GM23338 (cell line): ENCODE measurements at places on chromosomes 2 and 18.
A peak's percentile ranks its signal among the peaks of the same experiment; 100 is the strongest.

GRCh38 chr2:85811180-85812093, 57.6 kb downstream of the ATOH8 start:
- peak; percentile 38 for DNase-seq

DNA sequence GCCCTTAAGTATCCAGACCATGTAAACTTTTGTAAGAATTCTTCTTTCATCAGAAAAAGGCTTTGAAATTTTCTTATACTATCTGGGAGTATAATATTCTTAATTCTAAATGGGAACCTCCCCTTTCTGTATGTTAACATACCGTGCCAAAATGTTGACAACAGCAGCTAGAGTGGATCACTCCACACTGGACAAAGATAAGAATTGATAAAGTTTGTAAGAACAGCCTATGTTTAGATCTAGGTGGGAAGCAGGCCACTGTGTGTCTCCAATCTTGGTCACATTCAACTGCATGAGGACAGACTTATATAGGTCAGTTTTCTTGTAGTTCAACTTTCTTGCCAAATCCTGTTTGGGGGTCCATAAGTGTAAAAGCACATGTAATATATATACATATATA, 235.7 kb downstream of the RPIA start:
- no peak for DNase-seq

DNA sequence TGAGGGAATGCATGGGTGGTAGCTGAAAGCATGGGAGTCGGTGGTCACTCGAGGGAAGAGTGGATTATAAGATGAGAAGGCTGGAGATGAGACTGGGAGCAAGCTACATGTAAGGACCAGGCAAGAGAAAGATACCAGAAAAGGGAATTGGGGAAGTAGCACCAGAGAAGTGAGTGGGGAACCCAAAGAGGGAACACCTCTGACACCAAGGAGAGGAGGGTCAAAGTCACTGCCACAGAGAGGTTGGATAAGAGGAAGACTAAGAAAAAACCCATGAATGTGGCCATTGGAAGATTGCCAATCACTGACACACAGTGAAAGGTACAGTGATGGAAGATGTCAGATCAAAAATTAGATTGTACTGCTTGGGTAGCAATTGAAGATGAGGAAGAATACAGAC, 473.9 kb downstream of the BCL11A start:
- DNase-seq, result no peak

DNA sequence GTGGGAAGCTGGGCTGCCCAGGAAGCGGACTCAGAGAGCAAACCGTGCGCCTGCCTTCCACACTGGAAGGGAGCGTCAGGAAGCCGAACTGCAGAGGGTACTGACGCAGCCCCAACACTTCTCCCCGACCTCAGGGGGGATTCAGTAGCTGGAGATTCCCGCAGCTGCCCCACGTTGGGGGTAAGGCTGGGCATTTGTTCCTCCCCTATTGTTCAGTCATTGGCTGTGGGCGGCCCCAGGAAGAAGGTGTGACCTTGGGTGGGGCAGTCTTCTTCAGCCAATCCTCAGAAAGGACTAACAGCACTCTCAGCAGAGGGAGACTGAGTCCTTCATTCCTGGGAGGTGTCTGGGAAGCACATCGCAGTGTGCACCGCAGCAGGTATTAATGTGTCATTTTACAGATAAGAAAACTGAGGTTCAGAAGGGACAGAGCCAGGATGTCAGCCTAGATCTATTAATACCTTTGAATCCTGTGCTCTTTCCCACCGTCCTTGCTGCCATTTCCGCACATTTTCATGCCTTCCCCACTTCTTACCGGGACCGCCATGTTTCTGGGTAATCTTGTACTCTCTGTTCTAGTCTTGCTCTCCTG, 12.1 kb upstream of the C18orf32 start:
- peak; percentile 42 for DNase-seq

DNA sequence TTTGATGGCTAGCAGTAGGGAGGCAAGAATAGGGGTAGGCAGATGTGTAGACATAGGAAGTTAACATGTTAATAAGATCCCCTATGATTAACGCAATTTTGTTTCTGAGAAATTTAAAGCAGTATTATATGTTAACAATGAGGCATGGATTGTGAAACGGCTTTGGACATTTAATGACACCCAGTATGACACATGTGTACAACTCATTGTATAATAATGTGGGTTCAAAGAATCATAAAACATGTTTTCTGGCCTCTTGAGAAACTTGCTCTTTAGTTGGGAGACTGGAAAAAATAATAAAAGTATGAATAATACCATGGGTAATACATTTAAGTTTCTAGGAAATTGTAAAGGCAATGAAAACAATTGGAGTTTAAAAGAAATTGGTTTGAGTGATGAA, 332.1 kb upstream of the CDH20 start:
- no peak for DNase-seq

DNA sequence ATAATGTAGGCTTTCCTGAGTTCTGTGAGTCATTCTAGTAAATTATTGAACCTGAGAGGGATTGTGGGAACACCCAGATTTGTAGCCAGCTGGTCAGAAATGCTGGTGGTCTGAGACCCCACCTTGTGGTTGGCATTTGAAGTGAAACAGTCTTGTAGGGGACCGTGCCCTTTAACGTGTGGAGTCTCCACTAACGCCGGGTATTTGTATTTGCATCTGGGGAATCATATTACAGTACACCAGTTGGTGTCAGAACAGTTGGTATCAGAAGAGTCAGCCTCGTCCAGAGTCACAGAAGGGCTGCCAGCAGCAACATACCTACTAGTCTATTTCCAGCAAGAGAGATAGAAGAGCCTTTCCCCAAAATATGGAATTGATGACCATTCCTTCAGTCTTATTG, 38.3 kb upstream of the PTPN4 start:
- DNase-seq, result peak; percentile 34

DNA sequence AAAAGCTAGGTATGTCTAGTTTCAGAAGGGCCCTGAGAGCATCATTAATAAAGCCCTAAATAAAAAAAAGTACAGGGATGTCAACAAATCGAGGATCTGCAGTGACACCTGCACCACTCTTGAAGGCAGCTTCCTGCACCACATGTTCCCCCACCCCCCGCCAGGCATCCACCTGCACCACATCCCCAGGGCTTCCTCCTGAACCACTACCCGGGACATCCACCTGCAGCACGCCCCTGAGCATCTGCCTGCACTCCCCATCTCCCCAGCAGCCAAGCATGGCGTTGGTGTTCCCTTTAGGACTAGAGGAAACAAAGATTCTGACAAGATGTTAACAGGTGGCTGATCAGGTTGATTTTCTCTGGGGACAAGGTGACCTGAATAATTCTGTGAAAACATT, 55.2 kb downstream of the DLGAP1 start:
- peak; percentile 48 for DNase-seq

DNA sequence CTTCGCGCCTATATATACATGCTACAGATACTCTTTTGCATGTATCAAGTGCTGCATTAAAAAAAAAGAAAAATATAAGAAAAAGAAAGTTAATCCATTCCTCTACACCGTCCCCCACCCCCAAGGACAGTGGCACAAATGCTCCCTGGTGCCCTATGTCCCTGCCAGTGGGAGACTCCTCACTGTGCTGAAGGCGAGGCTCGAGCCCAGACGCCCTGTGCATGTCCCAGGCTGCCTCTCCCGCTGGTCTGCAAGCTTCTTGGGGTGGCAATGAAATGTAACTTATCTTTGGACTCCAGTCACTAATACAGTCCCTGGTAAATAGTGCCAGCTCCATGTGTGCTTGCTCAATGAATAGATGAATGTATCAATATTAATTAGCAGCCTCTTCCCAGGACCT, 185.6 kb upstream of the SMAD2 start:
- no peak for DNase-seq

GRCh38 chr18:36454848-36455458, 157.4 kb downstream of the FHOD3 start:
- no peak for DNase-seq

- DNase-seq, result no peak
Observed at GRCh38 chr2:66563473-66563872, 128.5 kb downstream of the MEIS1 start.

DNA sequence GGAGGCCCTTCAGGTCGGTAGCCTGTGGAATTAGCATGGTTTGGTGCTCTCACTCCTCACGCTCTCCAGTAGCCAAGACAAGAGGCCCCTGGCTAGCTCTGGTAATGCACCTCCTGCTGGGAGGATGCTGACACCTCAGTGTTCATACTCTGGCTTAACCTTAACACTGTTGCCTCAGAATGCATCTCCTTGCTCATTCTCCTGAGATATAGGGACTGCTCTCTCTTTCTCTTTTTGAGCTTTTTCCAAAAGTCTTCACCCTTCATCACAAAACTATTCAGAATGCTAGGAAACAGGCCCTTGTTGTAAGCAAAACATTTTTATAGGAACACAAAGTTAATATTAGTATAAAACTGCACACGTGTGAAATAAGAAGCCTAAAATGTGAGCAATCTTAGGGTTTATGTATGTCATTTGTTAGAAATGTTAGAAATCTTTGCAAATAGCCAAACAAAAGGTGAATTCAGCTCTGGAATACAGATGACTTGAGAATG, 17.3 kb upstream of the IMPA2 start:
- peak; percentile 33 for DNase-seq

- DNase-seq, result no peak
Observed at GRCh38 chr2:109109342-109109741, 19.7 kb upstream of the SH3RF3 start.

DNA sequence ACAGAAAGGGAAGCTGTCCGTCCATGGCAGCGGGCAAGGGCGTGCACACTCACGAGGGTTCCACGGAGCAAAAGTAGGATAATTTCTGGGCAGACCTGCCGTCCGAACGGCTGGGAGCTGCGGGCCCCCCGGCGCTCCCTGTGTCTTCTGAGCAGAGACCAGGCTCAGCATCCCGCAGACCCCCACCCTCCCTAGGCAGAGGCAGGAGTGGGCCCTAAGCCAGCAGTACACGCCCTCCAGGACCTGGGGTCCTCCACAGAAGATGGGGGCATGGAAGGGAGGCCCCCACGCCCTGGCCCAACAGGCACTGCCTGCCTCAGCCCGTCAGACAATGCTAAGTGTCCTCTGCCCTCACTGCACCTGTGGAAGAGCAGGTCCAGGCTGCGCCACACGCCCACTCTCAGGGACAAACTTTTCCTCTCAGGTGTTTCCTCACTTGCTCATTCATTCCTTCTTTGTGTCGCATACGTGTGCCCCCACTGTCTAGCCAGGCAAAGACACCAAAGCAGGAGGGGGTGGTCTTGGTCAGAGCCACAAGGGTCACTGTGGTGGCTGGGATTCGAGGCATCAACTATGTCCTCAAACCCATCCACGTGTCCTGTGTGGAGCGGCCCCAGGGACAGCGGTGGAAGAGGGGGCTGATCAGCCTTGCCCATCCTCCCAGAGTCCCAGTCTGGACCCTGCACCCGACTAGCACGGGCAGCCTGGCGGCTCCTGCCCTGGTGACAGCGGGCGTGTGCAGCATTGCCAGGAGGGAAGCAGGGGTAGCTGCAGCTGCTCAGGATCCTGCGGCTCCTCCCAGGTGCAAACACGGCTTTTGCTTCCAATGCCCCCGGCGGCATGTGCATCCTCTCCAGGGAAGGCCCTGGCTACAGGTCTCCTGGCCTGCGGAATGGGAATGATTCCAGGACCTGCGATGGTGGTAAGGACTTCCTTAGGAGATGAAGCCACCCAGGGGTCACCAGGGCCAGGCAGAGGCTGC, 2.4 kb upstream of the GPC1 start:
- DNase-seq, result no peak

- DNase-seq, result no peak
Observed at GRCh38 chr2:182355815-182356214, 71.0 kb downstream of the PDE1A start.

DNA sequence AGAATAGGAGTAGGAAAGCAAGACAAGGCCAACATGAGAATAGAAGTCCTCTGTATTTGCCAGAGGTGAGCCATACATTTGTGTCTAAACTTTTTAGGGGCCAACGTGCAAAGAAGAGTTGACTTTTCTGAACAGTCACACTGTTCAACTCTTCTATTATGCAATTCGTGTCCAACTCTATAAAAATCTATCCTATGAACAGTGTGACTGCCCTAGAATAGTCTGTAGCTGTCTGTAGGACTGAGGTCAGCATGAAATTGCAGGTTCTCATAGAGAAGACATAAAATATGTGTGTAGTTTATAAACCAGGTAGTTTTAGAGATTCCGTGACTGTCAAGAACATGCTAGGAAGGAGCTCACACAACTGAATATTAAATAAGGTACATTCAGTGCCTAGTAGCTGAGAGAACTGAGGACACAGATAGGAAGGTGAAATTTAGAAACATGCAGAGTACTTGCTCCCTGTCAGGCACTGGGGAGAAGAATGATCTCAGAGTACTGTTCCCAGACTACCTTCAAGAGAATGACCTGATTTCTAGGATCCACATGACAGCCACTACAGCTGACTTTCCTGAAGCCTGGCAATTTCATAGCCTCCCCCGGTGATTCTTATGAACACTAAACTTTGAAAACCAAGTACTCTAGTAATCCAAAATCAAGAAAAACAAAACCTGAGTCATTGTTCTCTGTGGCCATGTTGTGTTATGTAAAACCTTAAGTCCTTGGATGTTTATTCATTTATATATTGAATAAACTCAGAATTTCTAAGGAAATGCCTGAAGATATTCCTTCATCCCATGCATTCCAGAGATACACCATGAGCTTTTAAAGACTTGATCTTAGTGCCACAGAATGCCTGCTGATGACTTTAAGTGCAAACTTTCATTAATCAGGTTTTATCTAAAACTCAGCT, 201.5 kb upstream of the BOD1L2 start:
- DNase-seq, result no peak

DNA sequence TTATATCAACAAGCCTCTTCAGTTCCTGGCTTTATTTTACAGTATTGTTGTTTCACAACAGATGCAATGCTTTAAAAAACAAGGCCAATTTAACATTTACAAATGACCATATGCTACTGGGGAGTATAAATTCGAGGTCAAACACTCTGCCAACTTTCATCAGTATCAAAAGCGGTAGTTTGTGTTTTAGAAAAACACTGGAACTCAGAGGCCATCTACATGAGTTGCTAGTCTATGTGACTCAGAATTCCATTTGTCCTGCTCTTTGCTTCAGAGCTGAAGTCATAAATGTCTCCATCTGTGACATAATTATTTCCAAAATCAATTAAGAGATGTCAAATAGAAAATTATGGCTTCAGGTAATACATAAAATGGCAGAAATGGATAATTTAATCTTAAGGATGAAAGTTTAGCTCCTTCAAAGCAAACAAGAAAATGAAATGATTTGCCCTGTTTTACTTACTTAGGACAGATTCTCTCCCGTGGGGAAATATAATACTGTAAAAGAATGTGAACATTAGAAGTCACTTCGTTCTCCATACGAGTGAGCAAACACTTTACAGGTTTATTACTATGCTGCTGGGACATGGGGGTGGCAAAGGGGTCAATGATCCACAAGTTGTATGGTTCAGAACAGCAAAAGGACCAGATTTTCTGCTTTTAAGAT, 3.7 kb downstream of the MEX3C start:
- DNase-seq, result no peak

GRCh38 chr2:160402997-160403979, 90.3 kb downstream of the RBMS1 start:
- no peak for DNase-seq

DNA sequence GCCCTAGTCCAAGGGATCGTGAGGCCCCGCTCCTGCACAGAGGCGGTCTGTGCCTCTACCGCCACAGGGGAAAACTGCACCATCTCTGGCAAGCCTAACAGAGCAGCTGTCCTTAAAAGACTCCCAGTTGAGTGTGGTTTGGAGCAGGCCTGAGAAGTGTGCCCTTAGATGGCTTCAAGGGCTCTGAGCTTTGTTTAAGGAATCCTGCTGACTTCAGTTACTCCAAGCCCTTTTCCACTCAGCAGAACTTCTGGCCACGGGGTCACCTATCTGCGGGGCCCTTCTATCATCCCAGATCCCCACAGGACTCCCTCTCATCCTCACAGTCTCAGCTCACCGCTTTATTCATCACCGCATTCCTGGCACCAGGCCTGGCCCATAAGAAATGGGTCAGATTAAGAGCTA, 131.5 kb downstream of the CCDC74A start:
- DNase-seq, result no peak
